Stimulated activated CD4-positive, alpha-beta T cell treated with anti-CD3 and anti-CD28 coated beads, Interleukin-4, amount 100 ng/mL, for 24 hours (primary cell): ENCODE measurements at places on chromosomes 6 and 20.

GRCh38 chr20:23265226-23265625 lies 85.4 kb upstream of the NXT1 start:
- no peak for DNase-seq

DNA sequence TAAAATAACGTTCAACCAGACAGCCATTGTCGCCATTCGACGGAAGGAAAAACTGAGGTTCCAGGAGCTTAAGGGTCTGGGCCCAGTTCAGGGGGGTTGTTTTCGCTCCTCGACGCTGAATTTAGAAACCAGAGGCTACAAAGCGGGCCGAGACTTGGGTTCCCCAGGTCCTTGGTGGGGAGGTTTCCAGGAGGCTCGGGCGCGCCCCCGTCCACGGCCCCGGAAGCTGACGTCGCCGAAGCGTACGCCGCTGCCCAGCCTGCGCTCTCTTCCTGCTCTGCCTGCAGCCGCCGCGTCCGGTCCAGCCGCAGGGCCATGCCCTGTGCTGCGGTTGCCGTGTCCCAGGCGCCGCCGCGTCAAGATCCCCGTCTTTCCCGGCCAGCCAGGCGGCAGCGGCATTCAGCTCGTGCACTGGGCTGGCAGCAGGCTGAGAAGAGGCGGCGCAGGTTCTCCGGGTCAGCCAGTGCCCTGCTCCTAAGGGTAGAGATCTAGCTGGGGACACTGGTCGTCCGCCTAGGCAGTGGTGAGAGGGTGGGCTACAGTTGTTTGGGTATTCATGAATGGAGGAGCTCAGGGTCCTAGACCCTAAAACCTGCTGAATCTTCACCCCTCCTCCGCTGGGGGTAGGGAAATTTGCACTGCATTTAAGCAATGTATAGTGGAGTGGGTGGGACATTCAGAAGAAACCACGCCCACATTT lies 901 bp upstream of the TRIM26 start:
- DNase-seq: peak; percentile 69

- DNase-seq: no peak
Measured at GRCh38 chr6:1479601-1480221, 90.3 kb downstream of the FOXF2 start.

GRCh38 chr20:24895431-24895830 lies 53.6 kb upstream of the CST7 start:
- no peak for DNase-seq

- no peak for DNase-seq
Measured at GRCh38 chr6:9634776-9635175, 780.1 kb downstream of the TFAP2A start.

GRCh38 chr6:89859744-89860143 lies 30.1 kb downstream of the CASP8AP2 start:
- no peak for DNase-seq

GRCh38 chr6:18543051-18543450 lies 155.9 kb downstream of the RNF144B start:
- no peak for DNase-seq

GRCh38 chr6:107658920-107659865 lies 164.9 kb downstream of the SCML4 start:
- no peak for DNase-seq

DNA sequence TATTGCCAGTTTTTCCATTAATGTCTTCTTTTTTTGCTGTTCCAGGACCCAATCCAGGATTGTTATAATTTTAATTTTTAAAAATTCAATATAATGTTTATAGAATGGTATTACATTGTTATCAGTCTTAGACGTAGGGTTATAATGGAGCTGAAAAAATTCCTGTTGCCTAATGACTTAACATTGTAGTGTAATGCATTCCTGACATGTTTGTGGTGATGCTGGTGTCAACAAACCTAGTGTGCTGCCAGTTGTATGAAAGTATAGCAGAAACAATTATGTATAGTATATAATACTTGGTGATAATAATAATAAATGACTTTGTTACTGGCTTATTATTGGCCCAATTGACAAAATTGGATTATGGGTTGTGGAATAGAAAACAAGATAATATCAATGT lies 30.4 kb downstream of the KIZ start:
- no peak for DNase-seq

DNA sequence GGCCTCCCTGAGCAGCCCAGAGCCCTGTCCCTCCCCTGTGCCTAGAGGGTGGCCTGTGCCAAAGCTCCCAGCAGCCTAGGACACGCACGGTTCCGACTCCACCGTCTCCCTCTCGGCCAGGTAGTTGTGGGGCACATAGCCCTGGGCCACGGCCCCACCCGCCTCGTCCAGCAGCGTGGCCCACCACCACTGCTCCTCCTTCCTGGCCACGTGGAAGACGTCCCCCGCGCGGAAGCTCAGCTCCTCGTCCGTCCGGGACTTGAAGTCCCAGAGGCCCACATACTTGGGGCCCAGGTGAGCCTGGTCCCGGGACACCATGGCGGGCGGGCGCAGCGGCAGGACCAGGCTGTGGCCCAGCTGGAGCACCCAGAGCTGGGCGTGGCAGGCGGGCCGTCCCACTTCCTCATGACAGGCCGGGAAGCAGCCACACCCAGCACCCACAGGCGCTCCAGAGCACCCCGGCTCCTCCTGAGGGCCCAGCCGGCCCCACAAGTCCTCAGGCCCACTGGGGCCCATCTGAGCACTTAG lies at the start of gene PTK6:
TSS of gene PTK6 (minus strand) at position 380 of the 528 bp plus-strand sequence. CDS start at position 318, 62 bp downstream.
- peak; percentile 39 for DNase-seq

DNA sequence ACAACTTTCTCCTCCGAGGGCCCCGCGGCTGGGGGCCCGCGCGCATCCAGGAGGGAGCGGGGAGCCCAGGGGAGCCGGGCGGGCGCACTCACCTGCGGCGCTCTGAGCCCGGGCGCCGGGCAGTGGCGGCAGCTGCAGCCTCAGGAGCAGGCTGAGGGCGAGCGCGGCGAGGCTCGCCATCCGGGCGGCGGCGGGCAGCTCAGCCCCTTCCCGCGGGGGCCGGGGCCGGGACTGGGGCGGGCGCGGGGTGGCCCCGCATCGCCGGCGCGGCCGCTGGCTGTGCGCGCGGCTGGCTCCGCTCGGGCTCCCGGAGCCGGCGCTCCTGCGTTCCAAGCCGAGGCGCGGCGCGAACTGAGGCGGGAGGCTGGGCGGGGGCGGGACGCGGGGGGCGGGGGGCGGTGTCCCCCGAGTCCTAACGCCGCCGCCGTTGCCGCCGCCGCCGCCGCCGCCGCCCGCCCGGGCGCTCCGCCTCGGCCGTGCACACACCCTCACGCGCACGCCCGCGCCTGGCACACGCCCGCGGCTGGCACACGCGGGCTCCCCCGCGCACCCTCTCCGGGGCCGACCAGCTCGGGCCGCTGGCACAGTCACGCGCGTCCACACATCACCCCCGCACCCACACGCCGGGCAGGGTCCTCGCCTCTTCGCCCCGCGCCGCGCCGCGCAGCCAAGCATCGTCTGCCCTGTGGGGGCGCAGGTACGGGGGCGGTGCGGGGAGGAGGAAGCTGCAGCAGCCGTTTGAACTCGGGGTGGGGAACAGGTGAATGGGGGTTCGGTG lies at the start of gene PTPRT:
TSS of gene PTPRT (minus strand) at position 353 of the 778 bp plus-strand sequence. CDS start at position 180, 173 bp downstream.
- no peak for DNase-seq

GRCh38 chr6:63790334-63790733 lies 154.7 kb downstream of the PHF3 start:
- no peak for DNase-seq

DNA sequence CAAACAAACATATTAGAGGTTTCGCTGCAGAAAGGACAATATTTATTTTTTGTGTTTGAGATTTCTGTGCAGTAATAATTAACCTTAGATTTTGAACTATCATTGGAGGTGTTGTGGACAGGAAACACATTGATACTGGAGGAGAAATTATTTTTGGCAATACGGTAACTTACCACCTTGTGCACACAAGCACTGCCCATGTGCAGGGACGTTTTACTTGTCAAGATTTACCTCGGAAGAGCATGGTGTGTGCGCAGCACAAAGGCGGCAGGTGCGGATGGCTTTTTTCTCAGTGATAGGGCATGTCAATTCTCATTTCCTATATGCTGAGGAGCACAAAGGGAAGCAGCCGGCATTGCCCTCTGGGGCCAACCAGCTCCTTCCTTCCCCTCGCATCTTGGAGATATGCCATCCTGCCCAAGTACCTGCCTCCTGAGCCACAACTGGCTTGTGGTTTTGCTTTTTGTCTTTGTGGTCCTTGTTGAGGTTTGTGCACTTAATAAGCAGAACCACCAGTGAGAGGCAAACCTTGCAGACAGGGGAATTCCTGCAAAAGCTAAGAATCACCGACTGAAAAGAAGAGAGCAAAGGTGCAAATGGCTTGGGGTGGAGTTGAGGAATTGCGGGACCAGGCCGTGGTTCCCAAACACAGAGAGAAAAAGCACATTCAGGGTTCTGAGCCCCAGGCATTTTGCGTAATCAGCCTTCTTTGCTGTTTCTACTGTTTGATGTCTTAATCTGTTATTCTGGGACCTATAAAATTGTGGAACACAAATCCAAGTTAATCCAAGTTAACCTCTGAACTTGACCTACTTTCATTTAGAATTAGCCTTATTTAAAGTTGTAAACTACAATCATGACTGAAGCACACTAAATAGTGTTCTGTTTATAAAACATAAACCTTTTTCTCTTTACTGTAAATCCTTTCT lies 21.9 kb downstream of the SAMD5 start:
- no peak for DNase-seq

DNA sequence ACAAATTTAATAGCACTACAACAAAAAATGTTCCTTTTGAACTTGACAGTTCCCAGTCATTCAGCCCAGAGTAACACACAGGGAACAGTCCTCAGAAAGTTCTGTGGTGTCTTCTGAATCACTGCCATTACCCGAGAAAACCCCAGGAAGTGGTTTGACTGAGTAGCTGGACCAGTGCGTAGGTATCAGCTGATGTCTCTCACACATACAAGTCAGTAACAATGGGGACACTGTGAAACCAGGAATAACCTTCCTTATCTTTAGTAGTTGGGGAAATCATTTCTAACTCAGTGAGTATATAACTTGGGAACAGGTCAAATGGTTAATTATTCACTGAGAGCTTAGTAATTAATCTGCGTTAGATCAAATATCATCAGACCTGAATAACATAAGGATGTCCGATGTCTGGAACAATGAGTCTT lies 73.1 kb downstream of the HIVEP2 start:
- peak; percentile 72 for DNase-seq

GRCh38 chr6:166618866-166619761 lies 7.9 kb downstream of the RPS6KA2 start:
- DNase-seq: no peak

DNA sequence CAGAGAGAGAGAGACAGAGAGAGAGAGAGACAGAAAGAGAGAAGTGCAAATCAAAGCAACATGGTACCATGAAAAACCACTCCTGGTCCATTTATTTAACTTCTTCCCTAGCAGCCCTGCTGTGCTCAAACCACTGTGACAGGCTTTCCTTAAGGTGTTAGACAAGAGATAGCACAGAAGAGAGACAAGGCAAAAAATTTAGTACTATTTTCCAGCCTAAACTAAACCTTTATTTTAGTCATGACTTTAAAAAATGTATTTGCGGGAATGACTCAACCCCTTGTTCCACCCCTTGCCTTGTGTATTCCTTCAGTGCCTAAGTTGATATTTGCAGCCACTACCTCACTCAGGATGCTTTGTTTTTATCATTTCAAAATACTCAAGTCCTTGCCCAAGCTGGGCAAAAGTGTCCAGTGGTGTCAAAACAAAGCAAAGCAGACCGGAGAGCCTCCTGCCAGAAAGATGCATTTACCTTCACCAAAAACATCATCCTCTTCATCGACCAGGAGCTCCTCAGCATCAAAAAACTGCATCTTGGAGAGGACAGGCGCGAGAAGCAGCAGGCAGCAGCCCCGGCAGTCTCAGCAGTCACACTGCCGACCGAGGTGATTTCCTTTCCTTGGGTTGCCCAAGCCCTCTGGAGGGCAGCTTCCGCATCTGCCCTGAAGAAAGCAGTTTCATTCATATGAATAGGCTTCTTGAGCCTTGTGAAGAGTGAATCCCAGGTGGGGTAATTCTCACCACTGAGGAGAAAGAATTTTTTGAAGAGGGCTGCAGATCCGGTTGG lies at the start of gene RIPOR2:
TSS of gene RIPOR2 (minus strand) at position 595 of the 787 bp plus-strand sequence. CDS start at position 533, 62 bp downstream.
- peak; percentile 67 for DNase-seq

DNA sequence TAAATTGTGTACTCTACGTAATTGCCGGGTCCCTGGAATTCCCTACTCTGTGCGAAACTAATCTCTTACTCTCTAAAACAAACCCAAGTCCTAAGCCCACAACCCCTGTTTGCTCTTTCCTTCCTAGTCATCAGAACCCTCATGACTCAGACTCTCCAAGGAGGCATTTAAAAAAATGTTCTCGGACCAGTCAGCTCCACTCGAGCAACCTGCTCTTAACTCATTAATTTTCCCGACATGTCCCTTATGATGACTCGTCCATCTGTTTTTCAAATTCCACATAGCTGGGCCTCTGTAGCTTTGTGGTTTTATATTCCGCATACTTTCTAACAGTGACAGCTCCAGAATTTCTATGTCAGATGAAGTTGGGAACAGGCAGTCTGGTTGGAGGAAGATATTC lies 2.6 kb upstream of the MUC22 start:
- DNase-seq: no peak

DNA sequence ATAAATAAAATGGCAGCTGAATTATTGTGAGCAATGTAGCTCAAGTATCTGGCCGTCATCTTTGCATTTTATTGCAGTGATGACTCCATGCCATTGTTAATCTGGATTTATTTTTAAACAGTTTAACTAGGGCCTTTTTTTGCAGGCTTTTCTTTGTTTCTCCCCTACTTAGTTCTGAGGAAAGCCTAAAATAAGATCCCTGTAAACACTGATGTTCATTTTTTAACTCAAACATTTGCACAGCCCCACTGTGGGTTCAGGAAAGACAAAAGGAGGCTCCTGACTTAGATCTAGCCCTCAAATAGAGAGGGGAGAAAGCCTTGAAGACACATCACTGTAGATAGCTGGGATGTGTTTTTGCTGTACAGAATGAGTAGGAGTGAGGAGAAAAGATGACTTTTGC lies 69.2 kb downstream of the PLEKHG1 start:
- DNase-seq: no peak

GRCh38 chr6:1029141-1029540 lies 282.8 kb upstream of the FOXQ1 start:
- no peak for DNase-seq

GRCh38 chr6:593139-593906 lies 63.6 kb downstream of the HUS1B start:
- peak; percentile 78 for DNase-seq
